Esophagus muscularis mucosa (tissue), 4 donors: ENCODE measurements at places on chromosomes 16 and 17. TPM values are rescaled to one million over a fixed set of nuclear protein-coding genes. Genes with fewer than 3 reads are reported as not detected.

DNA sequence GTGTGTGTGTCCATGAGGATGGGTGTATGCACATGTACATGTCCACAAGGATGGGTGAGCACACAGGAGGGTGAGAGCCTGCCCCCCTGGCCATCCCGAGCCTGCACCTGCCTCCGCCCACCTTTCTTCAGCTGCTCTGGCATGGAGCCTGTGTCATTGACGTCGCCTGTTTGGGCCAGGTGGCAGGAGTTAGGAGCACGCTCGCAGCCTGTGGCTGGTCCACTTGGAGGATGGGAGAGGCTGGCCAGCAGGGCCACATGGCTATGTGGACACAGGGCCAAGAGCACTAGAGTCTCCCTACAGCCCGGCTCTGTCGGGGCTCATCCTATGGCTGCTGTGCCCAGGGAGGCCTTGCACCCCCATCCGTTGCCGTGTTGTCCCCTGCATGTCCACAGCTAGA is 21.4 kb downstream of the BAHCC1 start:
- no peaks in the 10 kb centered on the region for H3K36me3 ChIP-seq
- no peak for DNase-seq

DNA sequence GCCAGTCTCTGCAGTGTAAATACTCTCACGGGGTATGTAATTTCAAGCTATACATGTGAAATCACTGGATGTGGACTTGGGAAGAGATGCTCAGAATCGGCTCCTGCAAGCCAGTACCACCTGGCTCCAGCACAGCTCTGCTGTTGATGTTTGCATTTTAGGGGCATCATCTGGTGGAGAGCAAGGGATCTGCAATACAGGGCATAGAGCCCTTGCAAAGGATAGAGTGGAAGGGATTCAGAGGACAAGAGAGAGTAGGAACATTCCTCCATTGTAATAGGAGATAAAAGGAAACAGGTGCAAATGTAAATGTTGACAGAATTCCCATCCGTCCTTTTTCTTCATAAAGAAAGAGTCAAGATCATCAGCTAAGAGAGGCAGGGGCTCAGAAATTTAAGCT is 184.1 kb downstream of the PMP22 start:
- H3K4me1 ChIP-seq = no peaks in the 10 kb centered on the region
- H3K36me3 ChIP-seq = no peaks in the 10 kb centered on the region
- no peak overlapping the region for H3K4me3 ChIP-seq
- H3K27ac ChIP-seq = no peak overlapping the region
- H3K27me3 ChIP-seq = no peaks in the 10 kb centered on the region

DNA sequence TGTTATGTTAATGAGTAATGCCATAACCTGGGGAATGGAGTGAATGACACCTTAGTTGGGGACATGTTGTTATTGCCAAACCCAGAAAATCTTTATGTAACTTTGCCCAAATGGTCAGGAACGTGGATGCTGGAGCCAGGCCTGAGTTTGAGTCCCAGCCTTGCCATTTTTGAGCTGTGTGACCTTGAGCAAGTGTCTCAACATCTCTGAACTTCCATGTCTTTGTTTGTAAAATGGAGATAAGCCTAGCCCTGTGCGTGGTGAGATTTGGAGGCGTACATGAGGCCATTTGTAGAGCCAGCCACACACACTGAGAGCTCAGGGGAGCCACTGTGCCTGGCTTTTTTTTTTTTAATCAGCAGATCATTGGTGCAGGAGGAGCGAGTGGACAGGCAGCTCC is 247.3 kb downstream of the FOXL1 start:
- DNase-seq = no peak
- H3K27me3 ChIP-seq = peaks cover 5% of the 10 kb centered on the region
- H3K36me3 ChIP-seq = no peaks in the 10 kb centered on the region
- H3K27ac ChIP-seq = no peak overlapping the region

Gene HCFC1R1
- 28.8 TPM for total RNA-seq
